Fibroblast of skin of right biceps (primary cell): ENCODE measurements at places on chromosomes 7 and 10.

DNA sequence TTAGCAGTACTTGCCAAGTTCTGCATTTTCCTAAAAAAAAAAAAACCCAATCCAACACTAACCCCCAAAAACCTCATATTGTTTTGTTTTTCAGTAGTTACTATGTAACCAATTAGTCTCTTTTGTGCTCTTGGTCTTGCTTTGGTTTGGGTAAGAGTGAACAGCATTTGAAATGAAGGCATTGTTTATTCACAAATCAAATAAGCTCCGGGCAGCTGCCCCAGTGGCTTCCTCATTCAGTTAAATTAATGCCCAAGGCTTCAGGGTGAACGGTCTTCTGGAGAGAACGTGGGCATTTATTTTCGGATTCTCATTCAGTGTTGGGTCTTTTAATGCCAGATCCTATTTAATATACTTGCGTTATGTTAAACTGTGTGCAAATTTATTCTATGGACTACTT is 108.7 kb downstream of the GFRA1 start:
- DNase-seq: no peak

DNA sequence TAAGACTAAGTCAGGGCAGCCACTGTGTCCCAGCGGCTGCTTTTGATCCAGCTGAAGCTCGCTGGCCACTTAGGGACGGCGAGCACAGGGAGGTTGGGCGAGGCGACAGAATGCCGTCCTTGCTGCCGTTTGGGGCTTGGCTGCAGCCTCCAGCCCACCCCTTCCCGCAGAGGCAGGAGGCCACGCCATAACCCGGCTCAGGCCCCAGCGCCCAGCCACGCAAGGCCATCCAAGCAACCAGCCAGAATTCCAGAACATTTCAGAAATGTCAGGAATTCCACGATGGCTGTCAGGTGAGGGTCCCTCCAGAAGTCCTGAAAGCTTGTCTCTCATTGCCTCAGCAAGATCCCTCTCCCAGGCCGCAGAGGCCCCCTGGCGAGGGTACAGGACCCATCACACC is 479.1 kb upstream of the FOXK1 start:
- no peak for DNase-seq

GRCh38 chr10:98446151-98446660 is 529 bp downstream of the HPS1 start:
- DNase-seq: peak; percentile 39

DNA sequence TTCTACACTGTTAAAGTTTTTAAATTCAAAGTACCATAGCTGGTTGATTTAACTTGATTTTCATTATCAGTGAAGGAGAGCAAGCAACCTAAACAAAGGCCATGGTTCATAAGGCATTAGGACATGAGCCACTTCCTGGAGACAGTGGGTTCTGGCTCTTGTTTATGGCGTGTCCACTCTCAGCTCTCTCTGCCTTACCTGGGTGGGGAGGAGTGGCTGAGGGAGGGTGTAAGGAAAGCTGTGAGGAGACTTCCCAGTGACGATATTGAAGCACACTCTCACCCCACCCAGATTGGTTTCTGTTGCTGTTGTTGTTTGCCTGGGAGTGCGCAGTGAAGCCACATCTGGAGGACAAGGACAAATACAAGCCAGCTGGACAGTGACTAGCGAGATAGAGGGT is 365.3 kb upstream of the FZD8 start:
- DNase-seq: no peak

DNA sequence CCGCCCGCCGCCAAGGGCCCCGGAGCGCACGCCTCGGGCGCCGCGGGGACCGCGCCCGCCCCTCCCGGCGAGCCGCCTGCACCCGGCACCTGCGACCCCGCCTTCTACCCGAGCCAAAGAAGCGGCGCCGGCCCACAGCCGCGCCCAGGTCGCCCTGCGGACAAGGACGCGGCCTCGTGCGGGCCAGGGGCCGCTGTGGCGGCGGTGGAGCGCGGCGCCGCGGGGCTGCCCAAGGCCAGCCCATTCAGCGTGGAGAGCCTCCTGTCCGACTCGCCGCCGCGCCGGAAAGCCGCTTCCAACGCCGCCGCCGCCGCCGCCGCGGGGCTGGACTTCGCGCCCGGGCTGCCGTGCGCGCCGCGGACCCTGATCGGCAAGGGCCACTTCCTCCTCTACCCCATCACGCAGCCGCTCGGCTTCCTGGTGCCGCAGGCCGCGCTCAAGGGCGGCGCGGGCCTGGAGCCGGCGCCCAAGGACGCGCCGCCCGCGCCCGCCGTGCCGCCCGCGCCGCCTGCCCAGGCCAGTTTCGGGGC is 3.5 kb downstream of the UNCX start:
- DNase-seq: no peak

DNA sequence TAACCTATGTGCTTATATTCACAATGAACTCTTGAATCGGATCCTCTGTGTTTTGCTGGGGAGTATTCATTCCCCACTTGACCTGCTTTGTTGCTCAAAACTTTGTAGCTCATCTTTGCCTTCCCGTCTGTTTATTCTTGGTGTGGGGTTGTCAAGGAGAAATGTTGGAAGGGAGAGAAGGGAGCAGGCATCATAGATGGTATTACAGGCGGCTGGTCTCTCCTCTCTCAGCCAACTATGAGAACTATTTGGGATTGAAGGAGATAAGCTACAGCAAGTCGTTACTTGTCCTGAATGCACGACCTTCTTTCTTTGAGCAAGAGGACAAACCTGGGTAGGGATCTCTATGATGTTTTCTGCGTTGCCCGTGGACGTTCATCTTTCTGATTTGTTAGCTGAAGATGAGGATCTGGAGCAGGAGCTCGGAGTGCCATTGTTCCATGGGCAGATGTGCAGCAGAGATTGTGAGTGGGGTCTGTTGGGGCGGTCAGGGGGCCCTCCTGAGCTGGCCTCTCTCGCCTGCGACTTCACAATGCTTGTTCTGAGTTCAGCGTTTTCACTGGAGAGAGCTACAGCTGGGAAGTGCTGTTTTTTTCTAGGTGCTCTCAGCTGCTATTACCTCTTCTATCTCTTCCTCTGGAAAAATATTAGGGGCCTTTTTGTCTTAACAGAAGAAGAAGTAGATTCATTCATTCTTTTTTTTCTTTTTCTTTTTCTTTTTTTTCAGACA is 126.9 kb upstream of the KLF6 start:
- no peak for DNase-seq

- DNase-seq: peak; percentile 68
These were observed 153.6 kb downstream of the PHF14 start for GRCh38 chr7:11127114-11127785.

GRCh38 chr7:117325836-117326235 is 3.0 kb upstream of the WNT2 start:
- peak; percentile 39 for DNase-seq

- peak; percentile 52 for DNase-seq
These were observed 59.3 kb upstream of the TRIM8 start for GRCh38 chr10:102585026-102585425.

DNA sequence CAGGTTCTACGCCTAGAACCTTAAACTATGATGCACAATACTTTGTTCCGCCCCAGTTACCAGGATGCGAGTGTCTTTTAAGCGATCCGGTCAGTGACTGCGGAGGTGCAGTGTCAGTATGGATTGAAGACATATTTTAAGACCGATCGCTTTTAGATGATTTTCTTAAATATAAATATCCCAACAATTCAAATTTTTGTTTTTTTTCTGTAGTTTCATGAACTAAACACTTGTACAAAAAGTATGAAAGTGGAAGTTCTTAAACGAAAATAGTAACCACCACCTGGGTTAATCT is 835 bp downstream of the COMMD3 start:
- DNase-seq: no peak

DNA sequence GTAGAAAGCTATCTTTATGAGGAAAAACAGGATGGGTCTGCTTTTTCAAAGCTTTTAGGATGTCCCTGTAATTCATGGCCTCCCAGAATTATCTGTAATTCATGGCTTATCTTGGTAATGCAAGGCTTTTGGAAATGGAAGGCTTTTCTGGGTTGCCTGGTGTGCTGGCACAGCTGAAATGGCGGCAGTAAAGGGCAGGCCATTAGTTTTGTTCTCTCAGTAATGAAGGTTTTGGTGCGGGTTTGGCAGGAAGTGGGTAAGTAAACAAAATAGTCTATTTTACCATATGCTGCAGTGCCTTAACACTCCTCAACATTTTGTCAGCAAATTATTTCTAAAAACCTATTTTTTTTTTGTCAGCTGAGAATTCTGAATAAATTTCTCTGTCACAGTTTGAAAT is 69.3 kb downstream of the LRGUK start:
- DNase-seq: no peak

GRCh38 chr7:37730501-37730900 is 46.9 kb downstream of the GPR141 start:
- no peak for DNase-seq

GRCh38 chr7:147400925-147401324 is 1189.6 kb upstream of the C7orf33 start:
- DNase-seq: no peak

GRCh38 chr7:101691822-101692384 is 62.8 kb upstream of the MYL10 start:
- DNase-seq: no peak

- no peak for DNase-seq
These were observed 142.7 kb upstream of the STEAP4 start for GRCh38 chr7:88449410-88449809.

- peak; percentile 17 for DNase-seq
These were observed 11.5 kb upstream of the STN1 start for GRCh38 chr10:103929381-103929921.

- DNase-seq: peak; percentile 26
These were observed 71.1 kb downstream of the CFAP58 start for GRCh38 chr10:104424719-104425118.

DNA sequence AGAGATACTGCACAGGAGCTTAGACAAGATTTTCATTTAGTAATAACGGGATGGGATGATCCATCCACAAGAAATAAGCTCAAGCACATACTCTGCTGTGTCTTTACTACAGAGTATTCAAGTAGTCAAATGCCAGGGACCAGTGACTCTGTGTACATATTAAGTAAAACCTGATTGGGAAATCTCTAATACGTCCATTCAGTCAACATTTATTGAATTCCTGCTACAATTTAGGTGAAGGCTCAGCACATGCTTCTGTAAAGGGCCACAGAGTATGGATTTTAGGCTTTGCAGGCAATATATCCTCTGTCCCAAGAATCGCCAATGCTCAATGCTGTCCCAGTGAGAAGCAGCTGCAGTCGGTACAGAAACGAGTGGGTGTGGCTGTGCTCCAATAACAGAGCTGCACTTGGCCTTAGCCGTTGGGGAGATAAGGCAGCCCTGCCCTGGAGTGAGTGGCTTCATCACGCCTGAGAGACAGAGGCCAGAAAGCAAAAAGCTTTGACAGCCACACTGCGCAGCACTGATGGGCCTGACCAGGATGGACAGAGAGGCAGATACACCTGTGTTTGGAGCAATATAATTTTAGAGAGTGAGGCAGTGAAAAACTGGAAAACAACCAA is 186.8 kb downstream of the PARD3 start:
- no peak for DNase-seq

GRCh38 chr7:78765943-78766729 is 687.3 kb downstream of the MAGI2 start:
- DNase-seq: peak; percentile 20

GRCh38 chr10:34716958-34717357 is 98.1 kb downstream of the PARD3 start:
- no peak for DNase-seq

GRCh38 chr7:27198138-27198841 is 1.6 kb downstream of the HOXA13 start:
- no peak for DNase-seq

- no peak for DNase-seq
These were observed 113.2 kb upstream of the MYO3A start for GRCh38 chr10:25820874-25821273.

- no peak for DNase-seq
These were observed 52.1 kb downstream of the FAM53B start for GRCh38 chr10:124692100-124692446.

DNA sequence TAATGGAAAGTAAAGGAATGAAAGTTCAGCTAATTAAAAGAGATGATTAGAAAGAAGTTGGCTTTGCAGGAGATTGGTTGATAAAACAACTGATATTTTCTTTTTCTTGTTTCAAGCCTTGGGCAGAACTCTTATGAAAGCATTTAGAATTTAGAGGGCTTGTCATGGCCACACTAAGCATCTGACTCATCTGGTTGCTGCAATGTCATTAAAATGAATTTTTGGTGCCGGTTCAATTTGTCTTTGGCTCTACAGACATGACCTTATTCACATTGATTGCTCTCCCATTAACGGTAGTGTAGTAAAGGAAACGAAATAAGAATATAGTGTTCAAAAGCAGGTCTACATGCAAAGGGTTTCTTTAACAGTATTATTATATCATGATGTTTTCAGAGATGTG is 1012.4 kb upstream of the C7orf33 start:
- peak; percentile 18 for DNase-seq

DNA sequence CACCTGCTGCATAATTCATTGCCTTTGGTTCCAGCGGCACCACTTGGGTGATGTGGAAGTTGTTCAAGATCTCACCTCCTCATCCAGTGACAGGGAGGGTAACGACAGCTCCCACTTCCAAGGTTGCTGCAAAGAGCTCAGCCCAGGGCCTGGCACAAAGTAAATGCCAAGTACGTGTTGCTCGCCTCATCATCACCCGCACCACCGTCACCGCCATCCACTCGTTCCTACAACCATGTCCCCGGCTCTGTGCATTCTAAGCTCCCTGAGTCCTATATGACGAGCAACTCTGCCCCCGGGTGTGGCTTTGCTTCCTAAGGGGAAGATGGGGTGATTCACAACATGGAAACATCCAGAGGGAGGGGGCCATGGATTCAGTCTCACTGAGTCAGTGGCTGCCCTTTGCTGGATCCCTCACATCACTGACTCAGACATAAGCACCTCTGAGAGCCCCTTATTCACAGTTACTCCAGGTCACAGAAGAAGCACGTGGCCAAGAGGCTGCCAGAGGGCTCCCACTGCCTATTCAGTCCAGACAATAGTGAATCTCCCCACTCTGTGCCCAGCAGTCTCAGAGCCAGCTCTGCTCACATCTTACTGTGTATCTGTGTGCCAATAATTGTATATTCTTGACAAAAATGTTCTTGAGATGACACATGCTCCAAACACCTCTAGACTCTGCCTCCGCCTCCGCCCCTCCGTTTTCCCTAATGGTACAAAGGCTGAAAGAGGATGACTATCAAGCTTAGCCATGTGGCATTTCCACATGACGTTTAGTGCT is 159.1 kb downstream of the GFRA1 start:
- DNase-seq: peak; percentile 93
